Stimulated activated CD4-positive, alpha-beta T cell treated with anti-CD3 and anti-CD28 coated beads, TNF-alpha, amount 100 ng/mL, for 1 hour (primary cell): ENCODE measurements at places on chromosomes 1 and 21.

- DNase-seq, result no peak
These were observed 191.3 kb downstream of the CACNA1E start for GRCh38 chr1:181674617-181675016.

DNA sequence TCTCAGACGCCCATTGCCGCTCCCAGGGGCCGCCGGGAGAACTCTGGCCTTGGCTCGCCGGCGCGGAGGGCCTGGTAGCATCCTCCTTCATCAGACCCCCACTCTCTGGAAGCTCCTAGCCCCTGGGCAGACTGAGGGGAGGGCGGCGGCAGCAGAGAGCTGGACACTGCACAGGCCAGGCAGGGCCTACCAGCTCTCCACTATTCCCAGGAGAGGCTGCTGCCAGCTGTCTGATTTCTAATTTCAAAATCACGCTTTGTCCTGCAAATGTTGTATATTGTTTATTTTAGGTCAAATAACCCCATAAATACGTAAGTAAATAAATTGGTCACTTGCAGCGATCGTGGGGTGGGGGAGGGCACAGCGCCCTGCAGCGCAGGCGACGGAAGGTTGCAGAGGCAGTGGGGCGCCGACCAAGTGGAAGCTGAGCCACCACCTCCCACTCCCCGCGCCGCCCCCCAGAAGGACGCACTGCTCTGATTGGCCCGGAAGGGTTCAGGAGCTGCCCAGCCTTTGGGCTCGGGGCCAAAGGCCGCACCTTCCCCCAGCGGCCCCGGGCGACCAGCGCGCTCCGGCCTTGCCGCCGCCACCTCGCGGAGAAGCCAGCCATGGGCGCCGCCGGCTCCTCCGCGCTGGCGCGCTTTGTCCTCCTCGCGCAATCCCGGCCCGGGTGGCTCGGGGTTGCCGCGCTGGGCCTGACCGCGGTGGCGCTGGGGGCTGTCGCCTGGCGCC, at the start of gene MTARC1:
MTARC1 (plus strand) TSS at position 577 of the 732 bp plus-strand sequence; CDS start at position 609, 32 bp downstream.
- DNase-seq, result no peak

DNA sequence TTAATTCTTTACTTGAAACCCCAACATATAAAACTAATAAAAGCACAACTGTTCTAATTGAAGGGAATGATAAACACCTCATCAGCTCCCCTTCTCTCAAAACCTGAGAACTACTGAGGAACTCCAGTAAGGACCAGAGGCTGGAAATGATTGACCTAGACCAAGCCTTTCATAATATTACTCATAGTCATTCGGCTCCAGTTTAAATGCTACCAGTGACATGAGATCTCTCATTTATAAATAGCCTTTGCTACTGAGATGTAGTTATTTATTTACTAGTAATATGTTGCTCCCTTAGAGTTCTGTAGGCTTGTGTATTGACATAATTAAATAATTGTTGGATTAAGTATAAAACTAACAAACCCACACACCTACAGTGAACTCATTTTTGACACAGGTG, 209.8 kb upstream of the PRMT6 start:
- no peak for DNase-seq

DNA sequence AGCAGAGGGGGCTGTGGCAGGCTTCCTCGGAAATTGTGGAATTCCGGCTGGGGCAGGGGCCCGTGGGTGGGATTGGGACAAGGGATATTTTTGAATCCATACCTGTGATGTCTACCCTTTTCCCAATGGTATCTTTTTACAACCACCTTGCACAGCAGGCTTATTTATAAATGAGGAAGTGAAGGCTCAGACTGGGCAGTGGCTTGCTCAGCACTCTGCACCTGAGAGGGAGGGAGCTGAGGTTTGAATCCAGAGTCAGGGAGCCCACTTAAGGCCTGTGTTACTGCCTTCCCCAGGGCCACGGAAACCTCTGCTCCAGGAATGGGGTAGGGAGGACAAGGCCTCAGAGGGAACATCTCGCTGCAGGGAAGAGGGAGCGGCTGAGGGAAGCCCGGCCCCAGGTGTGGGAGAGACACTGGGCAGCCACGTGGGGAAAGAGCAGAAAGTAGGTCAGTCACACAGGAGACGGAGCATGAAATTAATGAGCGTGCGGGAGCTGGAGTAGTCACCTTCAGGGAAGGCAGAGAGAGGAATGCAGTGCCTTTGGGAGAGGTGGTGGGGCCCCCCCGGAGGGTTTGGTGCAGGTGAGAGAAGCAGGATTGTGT, 35.4 kb upstream of the SCMH1 start:
- no peak for DNase-seq

GRCh38 chr21:41763398-41763931, 3.4 kb downstream of the RIPK4 start:
- no peak for DNase-seq

DNA sequence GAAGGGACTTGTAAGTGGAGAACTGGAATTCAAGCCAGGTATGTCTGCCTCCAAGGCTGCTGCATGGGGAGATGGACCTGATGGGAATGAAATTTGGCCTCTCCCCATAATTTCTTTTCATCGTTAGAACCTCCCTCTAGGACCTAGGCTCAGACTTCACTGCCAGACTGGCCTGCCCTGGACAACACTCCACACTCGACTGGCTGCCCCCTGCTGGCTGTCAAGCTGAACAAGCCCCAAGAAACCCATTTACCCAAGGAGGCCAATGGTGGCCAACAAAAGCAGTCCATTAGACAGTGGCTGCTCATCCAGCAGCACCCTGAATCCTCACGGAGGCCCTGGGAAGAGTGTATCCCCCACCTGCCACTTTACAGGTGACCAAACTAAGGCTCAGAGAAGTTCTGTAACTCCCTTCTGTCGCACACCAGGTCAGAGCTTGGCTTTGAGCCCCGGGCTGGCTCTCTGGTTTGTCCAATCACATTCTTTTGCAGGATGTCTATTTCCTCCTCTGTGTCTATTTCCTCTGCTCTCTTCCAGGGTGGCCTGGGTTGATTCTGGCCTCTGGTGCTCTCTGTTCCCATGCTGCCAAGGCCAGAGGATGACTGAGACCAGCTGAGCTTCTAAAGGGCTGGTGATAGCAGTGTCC, 3.8 kb downstream of the RNF186 start:
- DNase-seq, result no peak

DNA sequence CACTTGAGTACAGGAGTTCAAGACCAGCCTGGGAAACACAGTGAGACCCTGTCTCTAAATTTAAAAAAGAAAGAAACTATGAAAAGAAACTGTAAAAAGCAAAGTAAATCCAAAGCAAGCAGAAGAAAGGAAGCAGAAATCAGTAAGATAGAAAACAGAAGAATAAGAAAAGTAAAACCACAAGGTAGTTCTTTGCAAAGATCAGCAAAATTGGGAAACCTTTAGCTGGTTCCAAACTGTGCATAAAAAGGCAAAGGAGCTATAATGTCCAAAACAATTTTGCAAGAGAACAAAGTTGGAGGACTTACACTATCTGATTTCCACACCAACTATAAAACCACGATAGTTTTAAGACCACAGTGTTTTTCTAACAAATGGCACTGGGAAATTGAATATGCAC, 218.8 kb downstream of the RPS6KC1 start:
- no peak for DNase-seq

DNA sequence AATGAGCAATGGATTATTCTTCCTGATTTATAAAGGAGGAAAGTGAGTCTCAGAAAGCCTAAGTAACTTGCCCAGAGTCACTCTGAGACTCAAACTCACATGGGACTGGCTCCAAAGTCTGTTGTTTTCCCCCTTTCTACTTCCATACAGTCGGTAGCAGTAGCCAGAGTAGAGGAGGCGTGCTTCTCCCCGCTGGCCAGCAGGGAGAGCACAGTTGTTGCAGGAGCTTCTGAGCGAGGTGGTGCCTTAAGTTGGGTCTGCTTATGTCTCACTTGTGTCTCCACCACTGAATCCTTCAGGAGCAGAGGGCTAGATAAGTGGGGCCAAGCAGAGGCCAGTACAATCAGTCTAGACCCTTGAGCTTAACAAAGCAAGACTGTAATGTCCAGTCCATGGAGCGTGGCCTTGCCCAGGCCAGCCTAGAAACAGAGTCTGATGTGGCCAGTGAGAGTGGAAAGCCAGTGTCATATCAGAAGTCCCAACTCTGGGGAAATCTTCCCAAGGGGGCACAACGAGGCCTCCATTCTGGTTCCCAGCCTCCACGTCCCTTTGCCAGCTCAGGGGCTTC, 181.9 kb downstream of the ZSCAN20 start:
- DNase-seq, result no peak

- DNase-seq, result no peak
These were observed 38.3 kb downstream of the CD34 start for GRCh38 chr1:207872621-207873020.

- DNase-seq, result no peak
These were observed 98.4 kb upstream of the BMP8A start for GRCh38 chr1:39392851-39393573.

DNA sequence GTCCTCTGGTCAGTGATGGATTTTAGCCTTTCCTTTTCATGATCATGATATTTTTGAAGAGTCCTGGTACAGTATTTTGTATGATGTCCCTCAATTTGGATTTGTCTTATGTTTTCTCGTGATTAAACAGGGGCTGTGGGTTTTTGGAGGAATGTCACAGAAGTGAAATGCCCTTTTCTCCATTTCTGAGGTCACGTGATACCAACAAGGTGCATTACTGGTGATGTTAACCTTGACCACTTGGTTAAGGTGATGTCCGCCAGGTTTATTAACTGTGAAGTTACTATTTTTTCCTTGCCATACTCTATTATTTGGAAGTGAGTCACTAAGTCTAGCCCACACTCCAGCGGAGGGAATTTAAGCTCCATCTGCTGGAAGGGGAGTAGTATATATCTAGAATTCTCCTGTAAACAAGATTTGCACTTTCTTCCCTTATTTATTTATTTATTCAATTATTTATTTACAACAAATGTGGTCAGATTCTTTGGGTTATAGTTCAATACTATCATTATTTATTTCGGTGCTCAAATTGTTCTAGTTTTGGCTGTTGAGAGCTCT, 123.4 kb downstream of the HIVEP3 start:
- no peak for DNase-seq

- DNase-seq, result no peak
These were observed 3.5 kb upstream of the ZNF669 start for GRCh38 chr1:247107694-247108093.

GRCh38 chr1:53130878-53131589, 11.4 kb downstream of the SLC1A7 start:
- no peak for DNase-seq

- DNase-seq, result no peak
These were observed 4.9 kb upstream of the OTUD3 start for GRCh38 chr1:19877181-19877750.

DNA sequence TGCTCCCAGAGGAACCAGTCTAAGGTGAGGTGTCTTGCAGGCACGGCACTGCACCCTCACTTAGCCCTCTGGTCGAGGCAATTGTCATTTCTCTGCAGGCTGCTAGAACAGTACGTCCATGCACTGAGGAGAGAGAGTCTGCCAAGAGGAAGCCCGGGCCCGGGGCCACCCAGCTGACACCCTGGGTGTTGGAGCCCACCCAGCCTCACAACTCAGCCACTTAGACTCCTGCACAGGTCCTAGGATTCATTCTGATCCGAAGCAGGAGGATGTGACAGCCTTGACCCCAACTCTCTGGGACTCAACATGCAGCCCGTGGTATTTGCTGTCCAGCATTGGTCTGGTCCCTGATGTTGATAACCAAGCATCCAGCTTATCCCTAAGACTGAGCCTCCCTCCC, 111.9 kb downstream of the ADSS2 start:
- no peak for DNase-seq

GRCh38 chr1:213484333-213484732, 433.3 kb downstream of the RPS6KC1 start:
- no peak for DNase-seq
